ENCODE measurements at places on chromosomes 6 and 20.

GRCh38 chr20:64086801-64087200, 2.6 kb upstream of the LKAAEAR1 start:
- DNase-seq: no peak

DNA sequence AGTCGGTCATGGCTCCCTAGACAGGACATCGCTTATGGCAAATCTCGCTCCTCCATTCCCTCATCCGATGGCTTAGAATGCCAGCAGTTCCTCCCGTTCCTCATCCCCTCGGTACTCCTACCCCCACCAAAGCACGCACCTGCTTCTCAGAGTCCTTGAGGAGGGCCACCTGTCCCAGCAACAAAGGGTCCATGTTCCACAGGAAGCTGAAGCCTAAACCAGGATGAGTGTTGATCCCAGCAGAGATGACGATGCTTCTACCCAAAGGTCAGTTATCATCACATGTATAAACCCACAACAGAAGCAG, 111.2 kb downstream of the THBS2 start:
- DNase-seq: no peak

DNA sequence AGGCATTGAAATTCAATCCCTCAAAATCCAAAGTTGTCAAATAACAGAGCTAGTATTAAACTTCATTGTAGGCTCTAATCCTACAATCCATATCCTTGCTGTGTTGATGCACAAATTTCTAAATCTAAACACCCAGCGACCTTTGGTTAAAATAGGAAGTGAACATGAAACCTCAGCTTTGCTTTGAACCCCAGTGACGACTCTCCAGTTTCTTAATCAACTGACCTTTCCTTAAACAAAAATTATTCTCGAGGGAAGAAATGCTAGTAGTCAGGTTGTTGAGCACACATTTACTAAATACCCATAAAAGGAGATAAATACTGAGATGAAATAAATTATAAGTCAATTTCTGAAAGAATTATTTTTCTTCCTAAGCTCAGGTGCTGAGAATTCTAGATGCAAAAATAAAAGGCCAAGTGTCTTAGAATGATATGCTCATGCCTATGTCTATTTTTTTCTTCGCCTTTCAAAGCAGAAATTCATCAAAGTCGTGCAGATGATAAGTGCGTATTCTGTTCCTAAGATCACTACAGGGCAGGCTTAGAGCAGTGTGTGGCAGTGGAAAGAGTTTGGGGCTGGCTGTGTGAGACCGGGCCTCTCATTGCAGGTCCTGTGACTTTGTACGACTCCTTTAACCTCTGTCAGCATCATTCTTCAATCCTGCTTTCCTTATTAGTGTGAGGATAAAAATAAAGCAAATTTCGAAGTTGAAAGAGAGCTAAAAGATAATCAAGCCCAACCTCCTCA, 208.7 kb downstream of the PRL start:
- DNase-seq: no peak

DNA sequence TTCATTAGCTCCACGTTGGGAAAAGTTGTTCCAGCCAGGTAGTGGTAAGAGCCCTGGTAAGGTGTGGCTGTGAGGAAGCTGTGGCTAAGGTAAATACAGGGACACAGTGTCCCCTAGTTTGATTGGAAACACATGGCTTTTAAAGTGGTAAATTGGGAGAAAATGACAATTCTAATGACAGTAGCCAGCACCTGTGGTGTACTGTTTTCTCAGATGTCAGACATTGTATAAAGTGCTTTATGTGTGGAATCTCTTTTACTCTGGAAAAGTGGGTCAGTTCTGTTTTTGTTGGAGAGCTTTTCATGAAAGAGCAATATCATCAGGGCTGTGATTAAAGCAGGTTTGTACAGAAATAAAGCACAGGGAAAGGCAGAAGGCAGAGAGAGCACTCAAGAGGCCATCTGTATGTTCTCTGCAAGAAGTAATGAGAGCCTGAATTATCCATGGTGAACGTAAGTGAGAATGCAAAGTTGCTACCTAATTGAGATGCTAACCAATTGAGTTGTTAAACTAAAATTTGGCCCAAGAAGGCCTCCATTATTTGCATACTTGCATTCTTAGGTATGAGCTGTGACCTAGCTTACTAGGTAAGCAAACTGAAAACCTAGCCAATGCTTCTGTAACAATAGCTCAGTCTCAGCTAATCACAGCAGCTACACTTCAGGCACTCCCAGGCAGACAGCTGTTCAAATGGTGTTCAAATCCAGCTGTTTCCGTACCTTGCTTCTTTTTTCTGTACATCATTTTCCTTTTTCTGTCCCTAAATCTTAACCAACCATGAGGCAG, 28.2 kb downstream of the MRAP2 start:
- no peak for DNase-seq

GRCh38 chr6:104885518-104886043, 25.9 kb upstream of the HACE1 start:
- DNase-seq: no peak

DNA sequence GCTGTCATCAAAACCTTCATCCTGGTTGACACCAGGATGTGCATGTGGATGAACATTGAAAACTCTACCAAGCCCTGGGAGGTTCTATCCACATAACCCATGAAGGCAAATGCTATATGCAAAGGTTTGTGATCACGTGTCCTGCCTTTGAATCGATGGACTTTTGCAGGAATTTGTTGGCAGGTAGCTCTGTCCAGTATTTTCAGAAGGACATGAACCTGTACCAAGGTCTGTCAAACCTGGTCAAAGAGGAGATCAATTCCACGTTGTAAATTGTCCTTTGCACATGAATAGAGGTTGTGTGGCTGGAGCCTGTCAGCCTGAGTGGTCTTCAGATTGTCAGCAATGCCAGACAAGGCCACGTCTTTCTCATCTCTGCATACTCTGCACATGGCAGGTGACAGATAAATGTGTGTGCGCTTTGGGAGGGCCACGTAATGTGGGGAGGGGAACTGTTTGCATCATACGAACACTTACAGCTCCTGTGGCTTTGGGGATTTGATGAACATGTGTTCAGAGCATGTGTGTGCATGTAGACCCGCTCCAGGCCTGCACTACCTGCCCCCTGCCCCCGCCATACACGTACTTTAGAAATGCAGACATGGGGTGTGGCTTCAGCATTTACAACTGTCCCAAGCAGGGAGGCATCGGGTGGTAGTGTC, 169.1 kb downstream of the ERMARD start:
- DNase-seq: no peak

DNA sequence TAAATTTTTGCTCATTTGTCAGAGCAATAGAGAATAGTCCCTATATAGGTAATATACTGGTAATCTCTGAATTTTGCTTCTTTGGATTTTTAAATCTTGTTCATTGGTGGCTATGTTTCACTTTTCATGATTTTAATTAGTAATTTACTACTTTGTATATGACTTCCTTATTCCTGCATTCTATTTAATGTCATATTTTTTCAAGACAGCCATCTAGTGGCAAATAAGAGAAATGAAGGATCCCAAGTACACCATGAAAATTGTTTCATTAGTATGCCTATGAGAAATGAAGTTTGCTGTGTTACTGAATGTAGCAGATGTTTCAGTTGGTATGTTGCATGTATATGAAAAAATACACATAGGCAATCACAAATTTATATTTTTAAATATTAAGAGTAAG, 82.4 kb downstream of the ZNF292 start:
- peak; percentile 18 for DNase-seq

DNA sequence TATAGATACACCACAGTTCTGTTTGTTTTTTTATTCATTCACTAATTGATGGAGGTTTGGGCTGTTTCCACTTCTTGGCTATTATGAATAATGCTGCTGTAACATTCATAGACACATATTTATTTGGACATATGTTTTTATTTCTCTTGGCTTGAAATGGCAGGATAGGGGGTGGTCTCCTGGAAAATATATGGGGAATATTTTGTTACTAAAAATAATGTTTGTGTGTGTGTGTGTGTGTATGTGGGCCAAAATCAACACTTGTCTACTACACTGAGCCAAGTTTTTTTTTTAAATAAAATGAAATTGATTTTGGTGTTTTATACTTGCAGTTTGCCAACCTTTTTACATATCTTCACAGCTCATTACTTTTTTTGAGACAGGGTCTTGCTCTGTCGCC, 264.4 kb upstream of the SULF2 start:
- DNase-seq: no peak

DNA sequence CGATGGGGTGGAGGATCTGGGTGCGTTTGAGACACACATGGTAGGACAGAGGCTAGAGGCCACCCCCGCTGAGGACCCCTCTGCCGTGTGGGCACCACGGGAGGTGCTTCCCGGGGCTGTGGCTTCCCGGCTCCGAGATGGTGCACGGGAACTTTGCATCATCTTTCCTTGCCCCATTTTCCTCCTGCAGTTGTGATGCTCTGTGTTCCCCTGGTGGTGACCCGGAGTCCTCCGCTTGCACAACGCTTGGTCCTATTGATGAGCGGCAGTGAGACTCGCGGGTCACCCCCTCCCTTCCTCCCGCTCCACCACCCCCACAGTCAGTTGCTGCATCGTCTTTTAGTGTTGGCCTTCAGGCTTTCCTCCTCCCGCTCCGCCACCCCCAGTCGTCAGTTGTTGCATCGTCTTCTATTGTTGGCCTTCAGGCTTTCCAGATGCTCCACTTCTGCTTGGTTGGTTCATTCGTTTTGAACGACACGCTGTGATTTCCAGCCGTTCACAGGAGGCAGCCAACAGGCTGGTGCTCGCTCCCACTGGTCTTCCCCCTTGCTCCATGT, 37.3 kb downstream of the PYGB start:
- DNase-seq: no peak

DNA sequence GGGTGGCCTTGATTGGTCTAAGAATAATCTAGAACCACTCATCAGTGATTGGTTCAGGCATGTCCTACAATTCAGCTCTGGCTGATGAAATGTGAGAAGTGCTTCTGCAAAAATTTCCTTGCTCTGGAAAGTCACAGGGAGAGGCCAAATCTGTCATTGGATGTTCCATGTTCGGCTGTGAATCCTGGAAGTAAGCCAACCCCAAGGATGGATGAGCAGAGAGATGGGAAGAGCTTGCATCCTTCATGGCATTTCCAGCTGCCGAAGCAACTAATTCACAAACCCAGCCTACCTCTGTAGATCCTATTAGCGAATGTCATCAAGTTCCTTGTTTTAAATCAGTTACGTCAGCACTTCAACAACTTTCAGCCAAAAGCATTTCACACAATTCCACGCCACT, 187.2 kb upstream of the SOX4 start:
- DNase-seq: no peak

DNA sequence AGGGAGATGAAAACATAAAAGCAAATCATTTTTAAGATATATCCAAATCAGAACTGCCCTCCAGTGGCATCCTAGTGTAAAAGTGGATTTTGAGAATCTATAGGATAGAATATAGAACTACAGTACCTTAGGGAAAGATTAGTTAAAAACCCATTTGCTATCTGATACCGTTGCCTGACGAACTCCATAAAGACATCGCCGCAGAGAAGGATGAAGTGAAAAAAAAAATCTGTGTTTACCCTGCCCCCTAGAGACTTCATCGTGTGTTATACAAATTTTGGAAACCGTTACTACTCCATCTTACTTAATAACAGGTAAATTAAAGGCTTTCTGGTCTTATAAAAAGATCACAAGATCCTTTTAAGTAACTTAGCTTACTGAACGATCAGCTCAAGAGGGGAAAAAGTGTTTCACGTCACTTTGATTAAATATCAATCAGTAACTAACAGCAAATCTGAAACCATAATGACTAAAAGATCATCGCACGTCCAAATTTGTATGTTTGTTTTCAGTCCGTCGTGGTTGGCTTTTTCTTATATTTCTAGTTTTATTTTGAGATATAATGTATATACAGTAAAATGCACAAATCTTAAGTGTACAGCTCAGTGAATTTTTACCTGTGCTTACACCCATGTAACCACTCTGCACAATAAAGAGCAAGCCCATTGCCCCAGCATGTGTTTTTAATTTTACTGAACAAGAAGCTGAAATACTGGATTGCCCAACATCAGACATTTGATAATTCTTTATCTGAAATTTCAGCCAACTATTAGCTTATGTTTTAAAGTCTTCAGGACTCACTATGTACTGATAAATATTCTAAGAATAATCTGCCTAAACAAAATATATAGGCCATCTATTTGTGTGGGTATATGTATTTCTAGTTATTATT, 881 bp upstream of the MCM3 start:
- DNase-seq: no peak

DNA sequence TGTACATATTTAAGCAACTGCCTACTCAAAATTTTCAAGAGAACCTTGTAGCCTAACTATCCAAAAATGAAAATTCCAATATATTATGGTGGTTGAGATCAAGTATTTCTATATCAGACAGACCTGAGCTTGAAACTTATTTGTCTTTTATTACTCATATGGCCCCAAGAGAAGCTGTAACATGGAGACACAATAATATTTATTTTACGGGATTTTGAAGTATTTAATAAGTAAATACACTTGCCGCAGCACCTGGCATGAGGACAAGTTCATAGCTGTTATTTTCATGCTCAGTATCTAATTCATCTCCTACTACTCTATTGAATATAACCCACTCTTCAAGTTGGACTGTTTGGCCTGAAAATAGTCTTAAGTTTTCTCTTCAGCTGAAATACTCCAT, 28.0 kb downstream of the PTPRK start:
- DNase-seq: no peak

DNA sequence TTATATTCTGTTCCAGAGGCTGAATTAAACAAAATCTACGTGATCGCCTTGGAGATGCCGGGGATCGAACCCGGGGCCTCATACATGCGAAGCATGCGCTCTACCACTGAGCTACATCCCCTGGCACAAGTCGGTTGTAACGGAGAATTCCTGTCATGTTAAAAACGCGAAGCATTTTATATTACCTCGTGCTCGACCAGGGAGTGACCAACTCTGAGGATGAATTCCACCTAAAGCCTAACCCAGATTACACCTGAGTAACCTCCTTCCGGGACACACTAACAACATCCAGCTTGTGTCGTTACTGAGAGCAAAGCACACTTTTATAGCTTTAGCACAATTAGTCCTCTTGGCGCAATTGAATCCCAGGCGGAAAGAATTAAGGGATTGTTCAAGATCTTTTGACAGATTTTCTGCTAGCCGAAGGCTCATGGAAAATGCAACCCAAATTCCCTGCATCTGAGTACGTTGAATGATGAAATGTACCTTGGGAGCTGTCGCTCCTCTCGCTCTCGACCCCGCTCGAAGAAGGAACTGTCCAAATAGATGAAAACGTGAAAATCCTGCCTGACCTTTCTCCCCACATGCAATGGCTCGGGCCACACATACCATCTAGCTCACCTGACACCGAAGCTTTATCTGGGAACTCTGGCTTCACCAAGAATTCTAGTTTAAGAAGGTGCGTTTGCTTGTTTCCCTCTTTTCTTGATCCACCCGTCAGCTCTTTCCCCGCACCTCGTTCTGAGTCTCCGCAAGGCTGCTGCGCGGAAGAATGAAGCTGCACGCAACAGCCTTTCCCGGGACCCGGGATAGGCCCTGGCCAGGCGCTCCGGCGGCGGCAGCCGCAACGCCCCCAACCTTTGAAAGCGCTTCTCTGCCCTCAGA, 148.3 kb downstream of the GPX5 start:
- DNase-seq: peak; percentile 66
